Fibroblast of upper back skin (primary cell): ENCODE measurements at places on chromosomes 1 and 21.
A peak's percentile ranks its signal among the peaks of the same experiment; 100 is the strongest.

GRCh38 chr1:6224718-6225117, 11.0 kb downstream of the ICMT start:
- DNase-seq: no peak

DNA sequence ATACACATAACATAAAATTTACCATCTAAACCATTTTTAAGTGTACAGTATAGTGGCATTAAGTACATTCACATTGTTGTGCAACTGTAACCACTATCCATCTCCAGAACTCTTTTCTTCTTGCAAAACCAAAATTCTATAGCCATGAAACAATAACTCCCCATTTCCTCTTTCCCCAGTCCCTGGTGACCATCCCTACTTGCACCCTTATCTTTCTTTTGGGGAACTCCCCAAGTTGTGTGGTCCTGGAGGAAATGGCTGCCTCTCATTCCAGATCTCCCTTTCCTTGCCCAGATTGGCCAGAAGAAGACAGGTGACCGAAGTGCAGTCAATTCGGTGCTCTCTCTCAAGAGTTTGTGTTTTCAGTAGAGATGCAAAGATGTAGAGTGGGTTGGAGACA, 389.6 kb upstream of the C1orf87 start:
- DNase-seq: no peak

DNA sequence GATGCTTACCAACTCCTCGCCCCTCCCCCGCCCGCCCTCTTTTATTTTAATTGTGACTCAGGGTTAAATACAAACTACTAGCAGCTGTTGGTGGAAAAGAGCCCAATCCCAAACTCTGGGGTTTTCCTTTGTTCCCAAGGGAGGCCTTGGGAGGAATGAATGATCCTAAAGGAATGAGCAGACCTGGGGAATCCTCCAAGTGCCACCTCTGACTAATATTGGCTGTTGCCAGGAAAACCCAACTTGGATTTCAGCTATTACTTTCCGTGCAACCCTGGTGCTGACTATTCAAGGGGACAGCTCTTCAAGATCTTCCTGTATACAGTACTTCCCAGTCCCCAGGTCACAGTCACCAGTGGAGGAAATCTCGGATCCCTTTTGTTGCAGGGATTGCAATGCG, 1.3 kb upstream of the S100A10 start:
- peak; percentile 100 for DNase-seq

- DNase-seq: no peak
Measured at GRCh38 chr1:65632235-65632634, 160.5 kb upstream of the PDE4B start.

DNA sequence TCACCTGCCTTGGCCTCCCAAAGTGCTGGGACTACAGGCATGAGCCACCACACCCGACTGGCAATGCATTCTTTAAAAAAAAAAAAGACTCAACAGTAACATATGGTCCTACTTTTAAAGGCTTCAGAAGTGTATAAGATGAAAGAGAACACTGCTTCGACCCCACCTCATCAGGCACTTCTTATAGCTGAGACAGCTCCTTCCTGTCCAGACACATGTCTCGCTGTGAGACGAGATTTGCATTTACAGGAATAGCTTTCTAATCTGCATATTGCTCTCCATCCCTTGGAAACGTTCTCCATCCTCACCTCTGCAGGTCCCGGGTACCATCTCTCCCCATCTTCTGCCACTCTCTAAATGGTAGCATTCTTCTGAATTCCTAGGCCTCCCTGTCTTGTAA, 6.7 kb downstream of the AZIN2 start:
- DNase-seq: no peak

- peak; percentile 69 for DNase-seq
Measured at GRCh38 chr1:226128487-226129075, 58.0 kb downstream of the ACBD3 start.

- no peak for DNase-seq
Measured at GRCh38 chr1:10242811-10243210, 32.4 kb downstream of the KIF1B start.

GRCh38 chr1:193417403-193417802, 231.0 kb upstream of the B3GALT2 start:
- DNase-seq: peak; percentile 21

GRCh38 chr1:173191011-173191705, 16.0 kb downstream of the TNFSF4 start:
- DNase-seq: no peak

- no peak for DNase-seq
Measured at GRCh38 chr1:245398180-245398579, 243.4 kb downstream of the KIF26B start.

DNA sequence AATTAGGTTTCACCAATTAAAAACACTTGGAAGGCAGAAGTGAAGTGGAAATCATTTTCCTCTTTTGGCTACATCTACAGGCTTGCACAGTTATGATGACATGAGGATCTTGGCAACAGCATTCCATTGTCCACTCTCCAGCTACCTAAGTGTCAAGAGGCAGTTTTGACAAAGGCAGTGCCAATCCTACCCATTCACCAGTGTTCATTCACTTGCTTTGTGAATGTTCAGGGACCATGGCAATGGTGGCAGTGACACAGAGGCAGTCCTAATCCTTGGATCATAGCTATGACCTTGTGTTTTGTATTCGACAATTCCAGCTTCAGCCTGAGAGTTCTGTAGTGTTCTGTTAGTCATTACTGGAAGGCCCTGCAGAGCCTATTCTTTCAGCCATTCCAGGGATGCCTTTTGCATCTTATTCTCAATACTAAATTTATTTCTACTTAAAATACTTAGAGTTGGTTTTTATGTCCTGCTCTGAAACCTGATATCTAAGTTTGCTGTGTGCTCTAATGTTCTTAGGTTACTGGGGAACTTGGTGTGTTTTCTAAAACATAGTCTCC, 36.7 kb downstream of the CRB1 start:
- DNase-seq: peak; percentile 18

- peak; percentile 59 for DNase-seq
Measured at GRCh38 chr21:34908419-34909055, 140.6 kb downstream of the RUNX1 start.

DNA sequence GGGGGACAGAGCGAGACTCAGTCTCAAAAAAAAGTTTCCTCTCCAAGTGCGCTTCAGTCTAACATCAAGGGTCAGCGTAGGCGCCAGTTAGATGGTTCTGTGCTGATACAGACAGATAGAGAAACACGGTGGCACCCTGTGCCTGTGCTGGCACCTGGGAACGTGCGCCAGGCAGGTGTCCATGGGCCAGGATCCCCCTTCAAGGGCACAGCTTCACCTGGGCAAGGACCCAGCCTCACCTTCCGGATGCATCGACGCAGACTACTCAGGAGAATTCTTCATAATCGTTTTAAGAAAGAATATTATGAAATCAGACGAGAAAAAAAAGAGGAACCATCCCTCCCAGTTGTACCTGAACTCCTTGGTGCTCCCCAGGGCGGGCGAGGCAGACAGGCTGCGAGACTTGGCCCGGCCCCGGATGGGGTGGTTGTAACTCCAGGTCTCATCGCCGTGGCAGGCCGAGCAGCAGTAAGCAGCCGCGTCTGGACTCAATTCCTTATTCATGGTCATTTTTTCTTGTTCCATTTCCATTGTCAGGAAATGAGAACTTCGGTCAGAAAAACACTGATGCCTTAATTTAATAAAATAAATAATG, 13.3 kb downstream of the NADK start:
- no peak for DNase-seq

DNA sequence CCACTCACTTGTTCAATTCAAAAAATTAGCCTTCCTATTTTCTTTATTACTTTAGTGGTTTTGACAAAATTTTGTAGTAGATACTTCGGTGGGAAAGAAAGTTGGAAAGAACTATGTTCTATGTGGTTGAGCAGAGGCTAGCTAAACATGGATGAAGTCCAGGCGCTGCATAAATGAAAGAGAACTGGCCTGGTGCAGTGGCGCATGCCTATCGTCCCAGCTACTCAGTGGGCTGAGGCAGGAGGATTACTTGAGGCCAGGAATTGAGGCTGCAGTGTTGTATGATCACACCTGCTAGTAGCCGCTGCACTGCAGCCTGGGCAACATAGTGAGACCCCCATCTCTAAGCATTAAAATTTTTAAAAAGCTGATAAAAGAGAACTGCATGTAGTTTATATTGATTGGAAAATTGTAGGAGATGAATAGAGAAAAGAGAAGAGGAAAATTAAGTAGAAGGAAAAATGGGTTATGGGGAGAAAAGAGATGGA, 21.0 kb downstream of the IFNAR1 start:
- no peak for DNase-seq

DNA sequence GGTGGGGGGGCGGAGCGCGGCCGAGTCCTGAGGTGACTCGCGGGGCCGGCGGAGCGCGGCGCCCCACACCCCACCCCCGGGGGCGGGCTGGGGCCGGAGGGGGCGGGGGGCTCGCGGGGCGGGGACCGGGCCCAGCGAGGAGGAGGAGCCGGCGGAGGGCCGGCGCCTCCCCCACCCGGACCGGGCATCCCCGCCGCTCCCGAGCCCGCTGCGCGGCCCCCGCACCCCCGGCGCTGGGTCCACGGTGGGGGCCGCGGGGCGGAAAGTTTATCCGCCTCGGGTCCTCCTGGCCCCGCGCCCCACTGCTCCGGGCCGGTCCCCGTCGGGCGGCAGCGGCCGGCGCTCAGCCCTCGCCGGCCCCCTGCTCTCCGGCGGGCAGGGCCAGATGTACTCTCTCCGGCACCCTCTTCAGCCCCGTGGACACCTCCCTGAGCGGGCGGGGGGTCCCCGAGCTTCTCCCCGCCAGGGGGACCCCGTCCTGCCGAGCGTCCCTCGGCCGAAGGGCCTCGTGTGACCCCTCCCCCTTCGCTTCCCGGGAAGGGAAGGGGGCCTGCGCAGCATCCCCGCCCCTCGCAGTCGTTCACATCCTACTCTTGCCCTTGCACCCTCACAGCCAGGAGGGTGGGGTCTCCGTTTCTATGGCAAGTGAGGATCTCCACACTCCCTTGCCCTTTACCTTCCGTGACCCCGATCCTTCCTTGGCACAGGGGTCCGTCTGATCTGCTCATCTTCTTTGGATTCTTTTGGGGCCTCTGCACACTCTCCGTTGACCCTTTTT, 663 bp downstream of the CAMTA1 start:
- no peak for DNase-seq

DNA sequence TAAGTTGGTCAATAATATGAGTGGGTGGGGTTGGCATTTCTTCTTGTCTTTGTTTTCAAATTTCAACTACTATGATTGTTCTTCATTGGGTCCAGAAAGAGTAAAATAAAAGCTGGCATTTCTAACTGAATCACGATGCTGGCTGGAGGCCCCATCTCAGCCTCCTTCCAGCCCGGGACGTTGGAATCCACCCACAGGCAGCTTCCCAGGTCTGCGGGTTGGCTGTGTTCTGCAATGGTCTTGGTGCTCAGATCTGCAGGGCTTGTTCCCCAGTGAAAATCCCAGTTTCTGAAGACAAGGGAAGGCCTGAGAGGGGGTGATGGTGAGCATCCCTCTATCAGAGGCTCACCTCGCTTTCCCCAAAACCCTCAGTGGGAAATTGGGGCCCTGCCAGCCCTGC, 54.7 kb upstream of the ARHGEF16 start:
- peak; percentile 27 for DNase-seq

DNA sequence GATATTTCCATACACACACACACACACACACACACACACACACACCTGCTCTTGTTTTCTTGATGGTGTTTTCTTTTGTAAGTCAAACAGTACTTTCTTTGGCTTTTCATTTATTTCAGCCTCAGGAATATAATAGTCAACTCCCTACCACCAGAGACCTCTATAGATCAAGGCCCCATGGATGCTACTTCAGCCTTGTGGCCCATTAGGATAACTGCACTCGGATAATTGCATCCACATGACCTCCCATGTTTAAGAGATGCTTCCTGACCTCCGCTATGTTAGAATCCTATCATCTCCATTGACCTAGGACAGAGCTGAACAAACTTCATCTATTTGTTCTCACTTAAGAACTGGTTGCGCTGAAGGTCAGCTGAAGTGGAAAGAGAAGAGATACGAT, 1094.0 kb upstream of the B3GALT2 start:
- no peak for DNase-seq

DNA sequence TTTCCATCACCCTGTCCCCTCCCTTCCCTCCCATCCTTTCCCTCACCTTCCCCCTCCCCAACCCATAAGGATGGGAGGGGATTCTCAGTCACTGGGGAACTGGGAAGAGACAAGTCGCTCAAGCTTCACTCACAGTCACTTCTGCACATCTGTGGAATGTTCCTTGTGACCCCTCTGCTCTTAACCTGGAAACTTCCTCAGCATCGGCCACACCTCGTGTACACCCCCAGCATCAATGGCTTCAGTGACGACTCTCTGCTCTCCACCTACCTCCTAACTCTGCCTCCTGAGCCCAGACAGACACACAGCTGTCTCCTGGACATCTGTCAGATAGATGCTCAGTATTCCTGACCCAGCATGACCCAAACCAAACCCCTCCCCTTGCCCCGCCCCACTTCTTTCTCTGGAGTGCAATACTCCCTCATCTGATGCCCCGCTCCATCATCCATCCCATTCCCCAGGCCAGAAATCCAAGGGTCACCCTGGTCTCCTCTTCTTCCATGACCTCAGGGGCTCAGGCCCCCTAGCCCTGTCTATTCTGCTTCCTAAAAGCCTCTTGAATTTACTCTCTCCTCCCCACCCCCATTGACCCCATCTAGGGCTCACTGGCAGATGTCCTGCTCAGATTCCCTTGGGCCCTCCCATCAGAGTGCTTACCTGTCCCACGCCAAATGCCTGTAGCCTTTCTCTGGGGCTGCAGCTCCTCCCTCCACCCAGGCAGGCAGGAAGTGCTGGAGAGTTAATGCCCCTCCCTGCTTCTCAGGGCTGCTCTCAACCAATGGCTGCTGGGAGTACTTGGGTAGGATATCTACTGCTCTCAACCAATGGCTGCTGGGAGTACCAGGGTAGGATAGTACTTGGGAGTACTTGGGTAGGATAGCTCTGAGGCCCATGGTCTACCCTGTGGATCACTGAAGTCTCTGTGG, 83.1 kb upstream of the CSF3R start:
- no peak for DNase-seq

GRCh38 chr1:69858534-69858933, 290.8 kb downstream of the LRRC7 start:
- no peak for DNase-seq

DNA sequence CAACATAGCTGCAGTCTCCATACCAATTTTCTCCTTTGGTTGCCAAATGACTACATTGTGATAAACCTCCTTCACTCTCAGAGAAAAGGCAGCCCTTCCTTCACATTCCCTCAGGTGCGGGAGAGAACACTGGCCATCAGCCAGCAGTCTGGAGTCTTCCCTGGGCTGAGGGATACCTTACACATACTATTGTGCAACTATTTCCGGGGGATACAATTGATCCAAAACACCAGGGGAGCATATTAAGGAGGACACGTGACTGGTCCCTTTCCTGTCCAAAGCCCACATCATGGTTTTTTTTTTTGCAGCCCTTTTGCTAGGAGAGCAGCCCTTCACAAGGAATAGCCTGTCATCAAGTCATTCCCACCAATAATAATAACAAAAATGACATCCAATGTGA, 172.1 kb upstream of the ZRANB2 start:
- no peak for DNase-seq

- no peak for DNase-seq
Measured at GRCh38 chr21:38032082-38032801, 116.0 kb upstream of the KCNJ6 start.

GRCh38 chr21:26777166-26777565, 68.0 kb downstream of the ADAMTS1 start:
- no peak for DNase-seq

GRCh38 chr1:3313576-3313950, 140.9 kb upstream of the ARHGEF16 start:
- peak; percentile 96 for DNase-seq

- no peak for DNase-seq
Measured at GRCh38 chr1:156866249-156866909, 5.7 kb downstream of the NTRK1 start.
